ENCODE measurements at places on chromosomes 12 and 14.

DNA sequence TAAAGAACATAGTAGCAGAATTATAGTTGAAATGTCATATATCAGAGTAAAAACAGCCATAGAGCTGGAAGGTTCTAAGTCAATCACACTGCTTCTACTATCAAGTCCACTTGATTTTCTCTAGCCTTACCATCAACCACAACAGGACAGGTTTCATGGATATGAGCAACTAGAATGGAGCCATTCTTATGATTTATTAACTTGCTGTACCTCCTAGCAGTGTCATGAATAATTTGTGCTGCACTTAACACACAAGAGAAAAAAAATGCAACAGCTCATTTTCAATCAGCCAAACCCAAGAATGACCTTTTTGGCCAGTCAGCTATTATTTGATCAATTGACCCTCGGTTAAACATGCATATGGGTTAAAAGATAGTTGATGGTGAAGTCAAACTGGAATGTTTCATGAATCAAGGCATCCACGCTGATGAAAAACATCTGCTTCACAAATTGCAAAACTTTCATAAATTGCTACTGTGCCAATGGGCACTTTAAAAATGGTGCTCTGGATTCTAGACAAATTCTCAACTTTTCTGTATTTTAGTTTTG is 55.4 kb upstream of the CCDC198 start:
- no peak for DNase-seq

GRCh38 chr12:26192142-26192541 is 3.2 kb upstream of the SSPN start:
- no peak for DNase-seq

GRCh38 chr12:116735084-116735483 is 2.8 kb downstream of the SPRING1 start:
- no peak for DNase-seq

DNA sequence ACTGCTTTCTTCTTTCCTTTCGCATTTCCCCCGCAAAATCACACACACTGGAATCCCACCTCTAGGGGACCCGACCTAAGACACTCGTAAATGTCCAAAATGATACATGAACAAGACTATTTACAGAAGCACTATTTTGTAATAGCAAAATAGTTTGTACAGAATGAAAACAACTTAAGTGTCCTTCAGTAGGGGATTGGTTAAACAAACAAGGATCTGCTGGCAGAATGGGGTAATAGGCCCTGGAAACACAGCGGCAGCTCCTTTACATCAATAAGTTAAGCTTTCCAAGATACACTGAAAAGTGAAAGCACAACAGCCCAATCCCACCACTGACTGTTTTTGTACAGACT is 48.8 kb downstream of the LTBP2 start:
- DNase-seq = no peak
